ENCODE measurements at places on chromosomes 6 and 20.

DNA sequence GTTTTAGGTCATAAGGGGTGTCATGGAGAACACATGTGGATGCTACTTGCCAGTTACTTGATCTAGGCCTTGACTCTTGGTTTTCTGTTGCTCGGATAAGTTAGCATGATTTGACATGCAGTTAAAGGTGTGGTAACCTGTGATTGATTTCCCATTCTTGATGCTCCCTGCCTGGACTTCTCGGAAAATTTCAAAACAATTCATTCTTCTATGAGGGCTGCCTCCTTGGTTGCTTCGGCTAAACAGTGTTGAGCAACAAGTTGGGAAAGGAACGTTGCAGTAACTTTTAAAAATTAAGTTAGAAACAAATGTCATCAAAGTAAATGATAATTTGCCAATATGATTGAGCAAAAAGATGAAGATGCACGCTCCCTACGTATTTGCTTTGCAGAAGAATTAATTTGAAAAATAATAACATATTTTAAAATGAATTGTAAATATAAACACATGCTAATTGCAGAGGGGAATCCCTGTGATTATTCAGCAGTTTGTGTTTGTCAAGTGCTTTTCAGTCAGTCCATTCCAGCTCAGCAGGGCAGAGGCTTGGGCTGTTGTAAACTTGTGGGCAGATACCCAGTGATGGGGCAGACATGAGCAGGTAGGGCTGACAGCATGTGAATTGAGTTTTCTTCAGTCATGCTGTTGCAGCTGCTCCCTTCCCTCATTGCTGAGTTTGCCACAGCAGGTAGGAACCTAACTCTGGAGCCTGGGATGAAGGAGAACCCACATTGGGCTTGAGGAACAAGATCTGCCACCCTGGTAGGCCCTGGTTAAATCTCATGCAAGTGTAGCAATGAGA, 110.2 kb downstream of the ESR1 start:
- DNase-seq: no peak

GRCh38 chr6:148700047-148700715, 46.6 kb upstream of the UST start:
- no peak for DNase-seq

GRCh38 chr20:61443443-61444126, 191.5 kb downstream of the CDH4 start:
- no peak for DNase-seq

DNA sequence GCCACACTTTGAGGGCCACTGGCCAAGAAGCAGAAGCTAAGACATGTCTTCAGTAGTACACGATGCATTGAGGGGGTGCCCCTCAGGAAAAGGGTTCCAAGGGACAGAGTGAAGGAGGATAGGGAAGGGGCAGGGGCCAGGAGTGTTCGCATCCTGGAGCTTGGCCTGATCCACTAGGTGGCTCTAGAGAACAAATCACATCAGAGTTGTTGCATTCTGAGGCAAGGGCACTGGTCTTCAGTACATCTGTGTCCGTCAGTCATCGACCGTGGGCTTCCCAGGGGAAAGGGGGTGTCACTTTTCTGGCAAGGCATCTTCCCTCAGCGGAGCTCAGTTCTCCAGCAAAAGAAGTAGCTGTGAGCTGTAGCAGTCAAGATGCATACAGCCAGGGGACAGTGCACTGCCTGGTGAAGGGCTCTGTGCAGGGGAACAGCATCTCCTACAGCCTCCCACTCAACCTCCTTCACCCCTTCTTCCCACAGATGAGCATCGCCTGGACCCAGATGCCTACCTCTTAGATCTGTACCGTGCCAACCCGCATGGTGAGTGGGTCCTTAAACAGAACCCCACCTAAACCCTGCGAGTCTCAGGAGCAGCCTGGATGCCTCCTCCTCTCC, 47.8 kb downstream of the ARHGAP40 start:
- DNase-seq: no peak

GRCh38 chr6:168314948-168315347, 4.6 kb downstream of the DACT2 start:
- no peak for DNase-seq

DNA sequence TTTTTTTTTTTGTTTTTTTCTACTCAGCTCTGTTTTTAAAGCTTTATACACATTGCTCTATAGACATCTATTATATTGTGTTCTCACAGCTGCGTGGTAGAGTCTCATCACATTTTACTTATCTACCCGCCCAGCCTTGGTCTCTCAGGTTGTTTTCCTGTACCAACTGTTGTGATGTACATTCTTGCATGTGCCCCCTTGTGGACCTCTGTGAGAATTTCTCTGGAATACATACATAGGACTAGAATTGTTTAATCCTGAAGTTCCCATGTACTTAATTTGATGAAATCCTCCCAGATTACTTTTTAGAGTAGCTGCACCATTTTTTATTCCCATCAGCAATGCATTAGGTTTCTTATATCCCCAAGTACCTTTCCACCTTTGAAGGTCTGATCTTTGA, 40.4 kb upstream of the TINAG start:
- DNase-seq: peak; percentile 19

- DNase-seq: peak; percentile 74
These were observed 28.3 kb downstream of the RSPO4 start for GRCh38 chr20:973785-974194.

DNA sequence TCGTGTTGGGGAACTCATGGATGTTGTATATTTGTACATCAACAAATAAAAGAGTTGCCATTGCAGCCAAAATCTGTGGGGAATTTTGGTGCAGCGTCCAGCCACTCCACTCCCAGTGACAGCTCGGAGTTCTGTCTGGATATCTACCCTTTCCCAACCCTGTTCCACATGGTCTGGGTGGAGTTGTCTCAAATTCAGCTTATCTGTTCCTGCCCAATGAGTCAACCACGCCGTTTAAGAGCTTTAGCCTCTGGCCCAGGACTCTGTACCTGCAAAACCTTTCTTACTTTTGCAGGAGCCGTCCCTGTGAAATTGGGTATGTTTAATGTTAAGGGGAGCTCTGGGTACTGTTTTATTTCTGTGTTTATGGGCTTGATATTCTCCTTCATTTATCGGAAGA, 33.9 kb upstream of the OVOL2 start:
- DNase-seq: no peak

- DNase-seq: no peak
These were observed 58.0 kb downstream of the GINS1 start for GRCh38 chr20:25465243-25466135.

DNA sequence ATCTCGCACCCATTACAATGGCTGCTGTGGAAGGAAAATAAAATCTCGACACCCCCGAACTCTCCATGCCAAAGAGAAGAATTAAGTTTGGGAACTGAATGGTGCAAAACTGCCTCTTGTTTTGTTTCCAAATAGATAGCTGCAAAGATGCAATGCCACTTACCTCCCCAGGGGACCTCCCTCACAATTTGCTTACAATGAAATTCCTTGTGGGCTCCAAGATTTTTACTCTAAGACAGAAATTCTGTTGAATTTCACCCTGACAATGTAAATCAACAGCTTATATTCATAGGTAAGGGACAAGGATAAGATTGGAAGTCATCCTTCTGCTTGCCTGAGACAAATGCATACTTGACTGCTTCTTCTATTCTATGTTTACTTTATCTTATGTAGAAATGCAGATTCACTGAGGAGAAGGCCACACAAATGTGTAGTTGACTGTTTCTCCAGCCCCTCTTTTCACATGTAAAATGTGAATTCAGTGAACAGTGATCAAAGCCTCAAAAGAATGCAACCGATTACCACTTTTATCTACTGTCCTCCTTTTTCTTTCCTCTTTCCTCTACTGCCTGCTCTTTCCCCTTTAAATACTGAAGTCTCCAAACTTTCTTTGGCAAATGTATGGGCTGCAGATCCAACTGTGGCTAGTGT, 36.6 kb downstream of the ADGRF4 start:
- no peak for DNase-seq

DNA sequence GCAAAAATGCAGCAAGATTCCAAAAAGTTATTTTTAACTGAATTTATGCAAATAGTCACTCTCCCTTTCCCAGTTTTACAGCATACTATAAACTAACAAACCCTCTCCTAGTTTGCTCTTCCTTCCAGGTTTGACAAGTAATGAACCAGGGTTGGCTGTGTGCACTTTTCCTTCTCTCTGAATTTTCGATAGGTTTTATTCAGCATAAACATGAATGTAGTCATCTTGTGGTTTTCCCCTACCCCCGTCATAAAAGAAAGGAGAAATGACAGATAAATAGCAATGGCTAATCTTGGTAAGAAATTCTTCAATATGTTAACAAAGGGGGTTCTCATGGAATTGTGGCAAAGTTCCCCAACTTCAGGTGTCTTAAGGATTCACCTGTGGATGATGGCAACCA, 26.3 kb downstream of the PRDM1 start:
- peak; percentile 24 for DNase-seq

- no peak for DNase-seq
These were observed 12.4 kb downstream of the SCML4 start for GRCh38 chr6:107811591-107812218.

GRCh38 chr6:56911847-56912246, 43.1 kb upstream of the BEND6 start:
- DNase-seq: no peak

- DNase-seq: peak; percentile 59
These were observed 317.1 kb downstream of the ESR1 start for GRCh38 chr6:152124429-152125074.

- no peak for DNase-seq
These were observed 54.1 kb downstream of the SMOC2 start for GRCh38 chr6:168495133-168495532.

GRCh38 chr6:95288251-95288650, 289.1 kb upstream of the MANEA start:
- no peak for DNase-seq

- DNase-seq: no peak
These were observed 314.7 kb downstream of the EPM2A start for GRCh38 chr6:145420599-145420998.

DNA sequence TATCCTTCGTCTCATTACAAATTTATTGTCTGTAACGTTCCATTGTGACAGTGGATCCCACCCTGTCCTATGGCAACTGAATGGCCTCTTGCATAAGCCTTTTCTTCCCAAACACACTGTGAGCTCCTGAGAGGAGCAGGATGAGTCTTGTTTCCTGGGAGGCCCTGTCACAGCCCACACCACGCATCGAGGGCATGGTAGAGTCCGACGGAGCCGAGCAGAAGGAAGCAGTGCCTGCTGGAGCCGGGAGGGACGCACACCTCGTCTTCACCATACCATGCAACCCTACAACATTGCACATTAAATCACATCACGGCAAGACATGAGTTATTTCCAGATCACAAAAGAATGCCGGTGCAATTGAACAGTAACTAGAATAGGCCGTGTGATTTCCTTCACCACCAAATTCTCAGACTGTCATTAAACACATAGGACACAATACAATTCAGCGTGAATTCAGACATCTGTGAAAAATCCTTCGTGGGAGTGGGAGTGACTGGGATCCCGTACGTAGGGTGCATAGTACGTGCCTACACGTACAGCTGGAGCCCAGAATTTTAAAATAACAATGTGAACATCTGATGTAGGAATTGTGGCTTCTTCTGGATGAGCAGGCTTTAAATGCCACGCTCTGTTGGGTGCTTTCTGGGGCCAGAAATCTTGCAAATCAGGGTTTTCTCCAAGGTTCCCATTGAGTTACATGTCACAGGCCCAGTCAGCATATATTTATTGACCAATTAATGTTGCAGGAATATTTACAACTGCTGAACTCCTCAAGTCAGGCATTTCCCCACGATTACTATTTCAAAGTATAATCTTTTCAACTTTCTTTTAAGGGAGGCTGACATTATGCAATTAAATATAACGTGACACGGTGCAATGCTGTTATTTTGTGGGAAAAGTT, 201.8 kb downstream of the TTLL2 start:
- no peak for DNase-seq

- peak; percentile 47 for DNase-seq
These were observed 27.8 kb downstream of the CASS4 start for GRCh38 chr20:56439771-56440291.

- DNase-seq: peak; percentile 65
These were observed 83.8 kb downstream of the FNDC1 start for GRCh38 chr6:159252955-159253508.

DNA sequence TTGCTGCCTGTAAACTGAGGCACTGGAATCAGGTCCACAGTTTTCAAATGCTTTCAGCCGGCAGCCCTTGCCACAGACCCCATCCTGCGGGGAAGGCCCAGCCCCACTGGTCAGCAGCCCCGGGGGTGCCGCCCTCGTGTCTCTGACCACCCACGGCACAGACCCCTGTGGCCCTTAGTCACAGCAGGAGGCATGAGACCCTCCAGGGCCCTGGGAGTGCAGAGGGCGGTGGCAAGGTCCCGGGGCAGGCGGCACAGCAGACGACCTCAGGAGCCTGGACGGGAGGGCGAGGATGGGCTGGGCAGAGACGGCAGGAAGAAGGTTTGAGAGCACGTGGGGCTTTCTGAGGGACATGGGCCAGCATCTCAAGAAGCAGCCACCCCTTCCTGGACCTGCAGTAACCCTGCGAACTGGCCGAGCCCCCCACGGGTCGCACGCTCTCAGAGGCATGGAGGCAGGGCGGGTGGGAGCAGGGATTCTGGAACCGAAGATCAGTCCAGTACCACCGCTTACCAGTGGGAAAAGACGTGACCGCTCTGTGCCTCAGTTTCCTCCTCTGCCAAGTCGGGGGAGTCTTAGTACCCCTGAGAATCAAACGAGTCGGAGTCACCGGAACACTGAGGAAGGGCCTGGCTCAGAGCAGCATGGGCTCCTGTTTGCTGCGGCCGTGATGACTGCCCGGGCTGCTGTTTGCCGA, 140.7 kb downstream of the TAF4 start:
- no peak for DNase-seq

GRCh38 chr20:1861347-1861976, 33.7 kb upstream of the SIRPA start:
- DNase-seq: peak; percentile 44

DNA sequence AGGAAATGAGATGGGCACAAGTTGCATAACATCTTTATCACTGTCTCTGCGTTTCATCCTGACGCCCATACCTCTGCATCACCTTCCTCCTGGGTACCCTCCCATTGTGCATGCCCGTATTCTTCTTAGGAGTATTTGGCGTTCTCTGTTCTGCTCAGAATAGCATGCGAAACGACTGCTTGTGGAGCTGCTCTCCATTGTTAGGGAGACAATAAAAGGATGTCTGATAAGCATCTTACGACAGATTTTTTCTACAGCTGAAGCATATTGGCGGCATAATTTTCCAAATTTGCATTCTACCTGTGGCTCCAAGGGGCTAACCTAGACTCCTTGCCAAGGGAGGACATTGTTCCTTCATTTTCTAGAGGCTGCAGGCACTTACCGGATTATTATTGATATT, 118.6 kb downstream of the EDN1 start:
- no peak for DNase-seq

- no peak for DNase-seq
These were observed 20.8 kb downstream of the PLCG1 start for GRCh38 chr20:41158082-41158625.

- DNase-seq: no peak
These were observed 187.3 kb downstream of the SAMD5 start for GRCh38 chr6:147695819-147696218.

GRCh38 chr20:1427457-1428054, 34.7 kb upstream of the FKBP1A start:
- DNase-seq: no peak

- no peak for DNase-seq
These were observed 80.1 kb downstream of the RIPOR3 start for GRCh38 chr20:50611128-50611810.

- no peak for DNase-seq
These were observed 98.1 kb upstream of the SALL4 start for GRCh38 chr20:51900443-51900842.

All from KBM-7 (cell line).